ENCODE measurements at places on chromosomes 2 and 18. TPM values are rescaled to one million over a fixed set of nuclear protein-coding genes. Genes with fewer than 3 reads are reported as not detected.

The SPDYA gene
- polyA plus RNA-seq, result 0.03 TPM

The GREB1L gene
- 1.2 TPM for polyA plus RNA-seq

The LHCGR gene
- not detected for polyA plus RNA-seq

The POTEE gene
- 0.03 TPM for polyA plus RNA-seq

The GPR45 gene
- polyA plus RNA-seq, result not detected
